ENCODE measurements at places on chromosomes 12 and 14.

- DNase-seq: peak; percentile 21
Measured at GRCh38 chr12:12018454-12018853, 52.3 kb upstream of the BCL2L14 start.

DNA sequence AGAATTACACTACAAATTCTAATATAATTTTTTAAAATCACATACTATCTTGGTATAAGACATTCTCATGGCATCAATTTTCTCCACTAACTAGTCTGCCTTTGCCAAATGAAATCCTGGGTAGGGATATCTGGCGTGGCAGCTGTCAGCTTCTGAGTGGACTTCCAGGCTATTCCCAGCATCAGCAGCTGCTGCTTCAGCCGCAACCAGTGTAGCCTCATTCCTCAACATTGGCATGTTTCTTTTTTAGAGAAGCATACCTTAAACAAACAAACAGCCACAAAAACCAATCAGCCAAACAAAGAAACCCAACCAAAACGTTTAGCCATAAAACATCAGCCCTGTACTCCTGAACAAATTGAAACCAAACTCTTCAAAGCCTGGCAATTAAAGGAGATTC is 235.8 kb downstream of the SSPN start:
- no peak for DNase-seq

GRCh38 chr12:98408681-98409080 is 106.7 kb upstream of the TMPO start:
- DNase-seq: no peak

GRCh38 chr14:101933209-101933608 is 31.2 kb upstream of the DYNC1H1 start:
- DNase-seq: no peak

DNA sequence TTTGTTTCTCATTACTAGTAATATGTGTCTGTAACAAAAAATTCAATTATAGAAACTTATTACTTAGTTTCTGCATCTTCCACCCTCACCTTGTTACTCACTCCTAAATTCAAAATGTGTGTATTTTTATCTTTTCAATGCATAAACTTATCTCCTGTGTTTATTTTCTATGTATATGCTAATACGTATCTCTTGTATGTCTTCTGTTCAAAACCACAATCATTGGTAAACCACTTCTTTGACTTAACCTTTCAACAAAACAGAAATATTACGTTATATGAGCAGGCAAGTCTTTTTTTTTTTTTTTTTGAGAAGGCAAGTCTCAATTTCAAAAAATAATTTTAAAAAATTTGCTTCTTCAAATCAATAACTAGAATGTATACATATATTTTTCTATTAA is 39.2 kb upstream of the RPH3A start:
- no peak for DNase-seq
